Left lobe of liver (tissue), 2 donors: ENCODE measurements at places on chromosomes 5 and 9. TPM values are rescaled to one million over a fixed set of nuclear protein-coding genes. Genes with fewer than 3 reads are reported as not detected.

GRIA1 gene
- total RNA-seq, result not detected

- no peak for DNase-seq
Measured at GRCh38 chr5:143801252-143801939, 10.6 kb upstream of the HMHB1 start.

CWC27 gene
- 5.0 TPM for total RNA-seq

DNA sequence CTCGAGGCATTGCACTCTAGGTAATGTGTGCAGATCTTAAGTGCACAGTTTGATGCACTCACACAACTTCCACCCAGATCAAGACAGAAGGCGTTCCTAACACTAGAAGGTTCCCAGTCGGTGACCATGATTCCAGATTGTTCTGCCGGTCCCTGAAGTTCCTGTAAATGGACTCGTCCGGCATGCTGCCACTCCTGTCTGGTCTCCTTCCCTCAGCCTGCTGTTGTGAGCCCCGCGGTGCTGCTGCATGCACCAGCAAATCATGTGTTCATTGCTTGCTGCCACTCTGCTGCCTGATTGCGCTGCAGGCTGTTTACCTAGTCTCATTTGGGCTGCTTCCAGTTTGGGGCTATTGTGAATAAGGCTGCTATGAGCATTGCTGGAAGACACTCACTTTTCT is 11.5 kb downstream of the STKLD1 start:
- no peak for DNase-seq

ZNF883 gene
- 0.08 TPM for total RNA-seq

DNA sequence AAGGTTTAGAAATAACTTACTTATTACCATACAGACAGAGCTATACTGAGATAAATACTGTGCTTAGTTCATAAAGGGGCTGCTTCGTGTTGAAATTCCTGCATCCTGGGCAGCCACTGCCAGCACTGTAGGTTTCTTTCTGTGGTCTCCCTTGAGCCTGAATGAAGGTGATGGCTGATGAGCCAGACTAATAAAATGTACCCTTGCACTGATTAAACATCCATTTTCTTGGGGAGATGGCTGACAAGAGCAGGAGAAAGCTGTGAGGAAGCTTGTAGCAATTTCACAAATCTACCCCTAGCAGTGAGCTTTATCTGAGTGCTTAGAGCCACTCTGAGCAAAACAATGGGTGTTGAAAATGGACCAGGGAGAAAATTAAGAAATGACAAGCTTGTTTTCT is 23.3 kb upstream of the ZSWIM6 start:
- no peak for DNase-seq
